ENCODE measurements at places on chromosomes 2 and 18.

DNA sequence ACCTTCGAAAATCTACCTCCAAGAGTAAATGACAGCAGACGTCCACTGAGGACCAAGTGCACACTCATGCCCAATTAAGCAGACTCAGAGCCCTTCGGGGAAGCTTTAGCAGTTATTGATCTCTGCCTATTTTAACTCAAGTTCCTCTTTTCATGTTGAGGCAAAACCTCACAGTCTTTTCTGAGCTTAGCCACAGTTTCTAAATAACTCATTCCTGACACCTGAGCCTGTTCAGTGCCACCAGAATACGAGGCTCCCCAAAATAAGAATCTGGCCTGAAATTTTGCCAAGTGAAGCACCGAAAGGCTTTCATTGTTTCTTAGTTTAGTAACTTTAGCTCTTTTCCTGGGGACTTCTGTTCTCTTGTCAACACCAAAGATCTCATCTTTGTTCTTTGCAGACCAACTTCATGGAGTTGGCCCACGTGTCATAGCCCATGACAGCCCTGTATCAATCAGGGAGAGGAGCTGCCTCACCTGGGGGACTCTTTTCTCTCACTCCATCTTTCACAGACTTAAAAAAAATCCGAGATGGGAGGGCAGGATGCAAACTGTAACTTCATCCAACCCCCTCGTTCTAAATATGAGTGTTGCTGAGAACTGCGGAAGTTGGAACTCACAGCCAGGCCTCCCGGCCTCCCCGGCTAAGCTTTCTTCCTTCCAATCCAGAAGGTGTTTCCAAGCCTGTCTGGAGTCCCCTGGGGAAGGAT, 22.2 kb downstream of the INPP5D start:
- DNase-seq = no peak

GRCh38 chr2:170897108-170897507, 31.9 kb upstream of the GORASP2 start:
- DNase-seq = no peak

DNA sequence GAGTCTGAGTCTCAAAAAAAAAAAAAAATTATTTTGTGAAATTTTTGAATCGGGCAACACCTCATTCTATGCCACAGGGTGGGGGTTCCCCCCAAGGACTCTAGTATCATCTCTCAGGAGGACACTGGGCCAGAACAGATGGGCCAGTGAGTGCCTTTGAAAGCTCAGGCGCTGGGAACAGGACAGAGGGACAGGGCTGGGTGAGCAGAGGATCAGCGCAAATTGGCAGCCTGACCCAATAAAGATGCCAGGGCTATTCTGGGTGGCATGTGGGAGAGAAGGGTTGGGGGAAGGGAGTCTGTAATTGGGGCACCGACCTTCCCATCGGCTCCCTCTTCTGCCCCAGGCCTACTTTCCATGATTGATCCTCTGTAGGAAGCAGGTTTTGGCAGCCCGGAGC, 44.0 kb downstream of the KIF3C start:
- DNase-seq = no peak

GRCh38 chr2:230134496-230135129, 65.9 kb upstream of the SLC16A14 start:
- DNase-seq = no peak

DNA sequence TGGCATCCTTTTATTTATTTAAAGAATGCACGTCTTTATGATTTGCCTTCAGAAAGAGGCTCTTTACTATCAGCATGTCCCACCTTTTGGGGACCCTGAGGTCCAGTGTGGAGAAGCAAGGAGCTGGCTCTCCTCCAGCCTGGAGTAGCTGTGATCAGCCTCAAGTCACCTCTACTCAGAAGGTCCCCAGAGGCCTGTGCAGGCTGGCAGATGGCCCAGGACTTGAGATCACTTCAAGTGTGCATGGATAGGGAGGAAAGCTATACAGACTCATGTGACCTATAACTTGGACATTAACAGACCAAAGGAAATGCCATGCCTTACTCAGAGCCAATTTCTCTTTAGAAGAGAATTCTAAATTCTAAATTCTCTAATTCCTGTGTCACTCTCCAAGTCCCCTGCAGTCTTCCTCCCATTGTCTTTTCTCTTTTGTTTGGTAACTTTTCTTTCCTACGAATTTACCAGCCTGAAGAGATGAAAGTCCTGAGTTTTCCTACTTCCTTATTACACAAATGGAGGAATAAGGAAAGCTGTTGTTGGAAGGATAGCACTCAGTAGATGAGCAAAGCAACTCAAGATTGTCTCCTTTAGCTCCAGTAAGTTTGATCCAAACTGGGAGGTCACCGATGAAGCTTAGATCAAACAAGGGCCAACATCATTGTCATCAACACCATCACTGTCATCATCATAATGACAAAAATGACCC, 163.9 kb downstream of the GFPT1 start:
- DNase-seq = no peak

DNA sequence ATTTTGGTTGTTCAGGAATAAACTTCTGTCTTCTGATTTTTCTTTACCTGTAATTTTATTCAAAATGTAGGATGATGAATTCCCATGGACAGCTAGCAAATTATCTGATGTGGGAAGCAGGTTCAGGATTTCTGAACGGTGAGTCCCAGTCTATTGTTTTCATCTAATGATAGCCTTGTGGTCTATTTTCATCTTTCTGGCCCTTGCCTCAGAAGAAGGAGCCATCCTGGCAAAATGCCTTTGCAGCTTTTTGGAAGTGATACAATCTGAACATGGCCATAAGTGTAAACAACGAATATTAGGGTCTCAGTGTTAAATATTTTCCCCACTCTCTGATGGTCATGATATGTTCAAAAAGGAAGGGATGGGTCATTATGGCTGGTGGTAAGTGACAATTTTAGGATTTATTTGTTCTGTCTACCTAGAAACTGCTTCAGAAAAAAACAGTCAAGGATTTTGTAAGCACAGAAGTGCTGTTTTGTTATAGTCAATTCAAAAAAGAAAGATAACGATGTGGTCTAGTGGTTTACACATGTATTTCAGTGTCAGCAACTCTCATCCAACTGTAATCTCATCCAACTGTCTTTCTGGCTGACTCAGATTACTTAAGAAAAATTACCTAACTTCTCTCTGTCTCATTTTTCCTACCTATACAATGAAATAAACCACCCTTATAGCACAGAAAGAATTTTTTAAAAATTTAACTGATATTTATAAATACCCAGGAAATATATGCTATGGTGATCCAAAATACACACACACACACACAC, 272.6 kb upstream of the ERBB4 start:
- DNase-seq = no peak

DNA sequence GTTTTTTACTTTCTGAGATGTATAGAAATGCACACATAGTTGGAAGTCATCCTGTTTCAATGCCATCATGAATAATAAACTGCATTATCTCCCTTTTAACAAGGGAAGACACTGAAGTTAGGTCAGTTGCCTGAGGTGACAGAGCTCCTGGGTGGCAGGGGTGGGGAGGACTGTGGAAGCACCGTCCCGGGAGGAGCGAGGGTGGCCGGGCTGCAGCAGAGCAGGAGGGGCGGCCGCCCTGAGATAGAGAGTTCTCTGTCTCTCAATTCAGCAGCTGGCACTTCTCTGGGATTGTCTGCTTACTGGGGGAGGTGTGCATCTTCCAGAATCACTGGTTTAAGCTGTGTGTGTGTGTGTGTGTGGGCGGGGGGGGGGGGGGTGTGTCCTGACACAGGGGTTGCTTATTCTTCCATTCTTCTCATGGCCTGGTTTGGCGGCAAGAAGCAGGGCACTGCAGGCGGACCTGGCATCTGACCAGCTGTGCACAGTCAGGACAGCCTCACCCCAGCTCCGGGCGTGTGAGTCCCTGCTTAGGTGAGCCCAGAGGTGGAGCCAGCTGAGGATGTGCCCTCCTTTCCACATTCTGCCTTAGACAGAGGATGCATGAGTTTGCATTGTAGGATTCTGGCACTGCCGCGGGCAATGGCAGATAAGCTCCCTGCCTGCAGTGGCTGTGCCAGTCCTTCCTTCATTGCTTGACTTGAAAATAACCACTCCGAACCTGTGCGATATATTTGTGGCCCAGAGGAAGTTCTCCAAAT, 40.4 kb downstream of the VWA3B start:
- no peak for DNase-seq

DNA sequence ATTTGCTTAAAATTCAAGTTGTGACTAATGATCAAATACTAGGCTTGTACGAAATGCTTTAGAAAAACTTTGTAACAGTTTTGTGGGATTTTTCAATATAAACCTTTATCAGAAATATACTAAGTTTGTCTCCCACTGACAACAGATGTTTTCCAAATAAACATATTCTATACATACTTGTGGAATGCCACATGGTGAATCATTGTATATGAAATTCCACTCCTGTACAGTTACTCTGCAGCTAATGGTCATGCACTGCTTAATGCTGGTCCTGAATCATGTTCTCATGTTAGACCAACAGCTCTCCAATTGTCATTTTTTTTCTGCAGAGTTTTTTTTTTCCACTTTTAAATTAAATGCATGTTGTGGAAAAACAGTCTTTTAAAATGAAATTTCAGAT, 90.1 kb downstream of the DPP4 start:
- no peak for DNase-seq

GRCh38 chr18:36405611-36406010, 108.1 kb downstream of the FHOD3 start:
- DNase-seq = no peak

- no peak for DNase-seq
These were observed 46.6 kb downstream of the ZNF516 start for GRCh38 chr18:76448256-76449110.

- DNase-seq = no peak
These were observed 10.9 kb downstream of the DSC2 start for GRCh38 chr18:31091350-31091749.

- DNase-seq = no peak
These were observed 31.7 kb downstream of the UBE2F start for GRCh38 chr2:237998530-237998929.

- DNase-seq = no peak
These were observed 170.5 kb downstream of the CDH20 start for GRCh38 chr18:61503688-61504087.

DNA sequence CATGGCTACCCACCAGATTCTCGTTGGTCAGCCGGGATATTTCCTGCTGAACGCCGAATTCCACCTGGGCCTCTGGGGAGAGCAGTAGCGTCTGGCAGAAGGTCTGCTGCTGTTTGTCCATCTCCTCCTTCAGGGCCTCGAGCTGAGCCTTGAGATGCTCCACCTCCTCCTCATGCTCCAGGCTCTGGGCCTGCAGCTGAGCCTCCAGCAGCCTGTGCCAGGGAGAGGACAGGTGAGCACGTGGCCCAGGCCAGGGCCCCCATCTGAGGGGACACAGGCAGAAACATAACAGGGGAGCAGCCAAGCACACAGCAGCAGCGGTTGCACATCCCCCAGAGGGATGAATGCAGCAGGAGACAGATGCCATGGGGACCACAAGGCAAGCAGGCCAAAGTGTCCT, 40.1 kb upstream of the ACAA2 start:
- no peak for DNase-seq

DNA sequence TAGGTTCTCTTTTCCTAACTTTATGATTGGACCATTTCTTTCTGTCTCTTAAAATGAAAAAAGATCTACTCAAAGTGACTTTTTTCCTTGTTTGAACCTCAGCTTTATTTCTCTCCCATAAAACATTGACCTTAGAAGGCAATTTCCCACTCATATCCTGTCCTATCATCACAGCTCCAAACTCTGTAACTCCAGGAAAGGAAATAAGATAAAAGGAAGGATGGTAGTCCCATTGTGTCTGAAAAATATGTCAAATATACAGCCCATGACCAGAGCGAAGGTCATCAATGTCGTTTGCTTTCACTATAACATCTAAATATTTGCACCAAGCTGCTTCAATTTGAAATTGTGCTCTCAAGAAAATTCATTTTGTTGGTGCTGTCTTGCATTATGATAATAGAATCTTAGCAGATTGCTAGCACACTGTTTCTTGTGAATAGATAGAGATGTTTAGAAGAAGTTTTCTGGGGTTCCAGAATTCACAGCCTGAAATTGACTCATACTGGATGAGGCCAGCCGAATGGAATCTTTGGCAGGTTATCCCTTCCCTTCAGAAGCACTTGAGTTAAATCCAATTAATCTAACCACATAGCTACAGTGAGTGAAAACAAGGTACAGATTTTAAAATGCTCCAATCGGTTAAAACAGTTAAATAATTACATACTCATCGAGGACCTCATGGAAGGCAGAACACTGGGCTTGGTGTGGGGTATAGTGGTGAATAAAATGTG, 95.1 kb downstream of the CRIM1 start:
- DNase-seq = no peak

DNA sequence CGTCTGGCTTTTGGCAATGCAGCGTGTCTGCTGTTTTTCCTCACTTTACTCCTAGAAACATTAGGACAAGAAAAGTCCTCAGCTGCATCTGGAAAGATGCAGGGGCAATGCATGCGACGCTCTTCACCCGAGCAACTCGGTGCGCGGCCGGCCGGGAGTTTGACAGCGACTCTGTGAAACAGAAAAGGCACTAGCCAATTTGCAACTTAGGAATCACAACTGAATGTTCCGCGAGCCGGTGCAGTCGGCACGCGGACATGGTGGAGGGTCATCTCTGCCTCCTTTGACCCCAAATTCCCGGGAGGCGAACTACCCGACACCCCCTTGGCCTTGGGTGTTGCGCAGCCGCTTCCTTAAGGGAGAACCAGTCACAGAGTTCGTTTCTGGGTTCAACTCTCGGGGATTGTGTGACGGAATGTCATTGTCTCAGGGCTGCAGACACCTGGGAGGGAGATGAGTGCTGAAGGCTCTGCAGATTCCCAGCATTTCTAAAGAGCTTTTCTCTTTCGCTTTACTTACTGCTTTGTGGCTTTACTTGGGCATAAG, 9.8 kb downstream of the NR4A2 start:
- no peak for DNase-seq

DNA sequence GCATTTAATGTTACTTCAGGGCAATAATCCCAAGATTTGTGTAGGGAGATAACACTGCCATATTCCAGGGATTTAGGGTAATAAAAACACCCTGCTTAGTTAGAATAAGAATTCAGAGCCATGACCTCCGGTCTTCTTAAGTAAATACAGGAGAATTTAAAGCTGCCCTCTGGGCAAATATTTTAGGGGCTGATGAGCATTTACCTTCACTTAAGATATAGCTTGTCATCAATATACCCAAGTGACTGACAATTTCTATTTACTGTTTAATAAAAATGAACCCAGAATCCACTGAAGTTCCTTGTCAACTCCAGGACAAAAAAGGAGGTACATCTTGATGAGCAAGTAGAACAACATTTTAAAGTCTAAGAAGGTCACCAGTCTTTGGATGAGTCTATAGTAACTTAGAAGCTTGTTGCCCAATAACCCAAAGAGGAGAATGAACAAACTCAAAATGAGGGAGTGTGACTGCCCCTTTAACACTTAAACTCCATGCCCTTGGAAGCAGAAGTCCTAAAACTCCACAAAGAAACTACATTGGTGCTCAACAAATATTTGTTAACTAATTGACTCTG, 24.3 kb upstream of the IKZF2 start:
- peak; percentile 12 for DNase-seq

GRCh38 chr2:65420712-65421431, 11.5 kb downstream of the SPRED2 start:
- DNase-seq = peak; percentile 24

- no peak for DNase-seq
These were observed 77.2 kb upstream of the FIGN start for GRCh38 chr2:163812926-163813520.

GRCh38 chr2:140178234-140178633, 1398.0 kb upstream of the NXPH2 start:
- DNase-seq = no peak

GRCh38 chr2:22454826-22455485, 930.0 kb upstream of the KLHL29 start:
- no peak for DNase-seq

Measured in HAP-1 (cell line).